ENCODE measurements at places on chromosomes 5 and 9.

- DNase-seq, result peak; percentile 95
Measured at GRCh38 chr5:38607930-38608564, 51.6 kb upstream of the LIFR start.

DNA sequence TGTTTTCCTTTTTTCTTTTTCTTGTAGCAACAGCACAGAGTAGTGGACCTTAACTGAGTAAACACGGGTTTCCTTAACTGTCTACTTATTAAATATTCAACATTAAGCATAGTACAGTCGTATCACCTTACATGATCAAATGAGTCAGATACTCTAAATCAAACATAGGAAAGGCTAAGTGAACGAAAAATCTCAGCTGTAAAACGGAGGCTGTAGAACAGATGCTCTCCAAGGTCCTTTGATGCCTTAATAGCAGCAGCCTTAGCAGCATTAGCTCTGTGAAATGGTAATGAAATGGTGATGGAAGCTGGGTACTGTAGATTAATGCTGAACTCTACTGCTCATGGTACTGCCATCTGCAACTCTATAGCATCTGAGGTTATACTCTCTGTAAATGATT, 1433.3 kb upstream of the C9orf72 start:
- no peak for DNase-seq

DNA sequence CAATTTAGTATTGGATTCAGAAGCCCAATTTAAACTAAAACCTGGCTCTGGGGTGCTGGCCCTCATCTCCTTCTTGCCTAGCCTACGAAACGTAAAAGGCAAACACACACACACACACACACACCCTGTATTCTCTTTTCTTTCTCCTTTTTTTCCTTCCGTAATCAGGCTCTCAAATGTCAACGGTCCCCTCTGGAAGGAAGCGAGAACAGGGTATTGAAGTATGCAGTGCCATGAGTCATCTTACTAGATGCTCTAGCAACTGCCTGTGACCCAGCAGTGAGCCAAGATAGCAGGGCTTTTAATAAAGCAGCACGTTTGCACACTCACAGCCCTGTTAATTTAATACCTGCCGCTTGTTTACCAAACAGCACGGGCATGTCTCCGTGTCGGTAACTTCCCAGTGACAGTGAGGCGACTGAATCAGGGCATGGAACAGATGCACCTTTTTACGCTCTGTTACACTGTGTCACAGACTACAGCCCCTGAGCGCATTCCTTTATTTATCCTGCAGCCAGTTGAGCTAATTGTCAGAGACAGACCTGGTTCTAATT, 243.8 kb downstream of the BNC2 start:
- peak; percentile 90 for DNase-seq

DNA sequence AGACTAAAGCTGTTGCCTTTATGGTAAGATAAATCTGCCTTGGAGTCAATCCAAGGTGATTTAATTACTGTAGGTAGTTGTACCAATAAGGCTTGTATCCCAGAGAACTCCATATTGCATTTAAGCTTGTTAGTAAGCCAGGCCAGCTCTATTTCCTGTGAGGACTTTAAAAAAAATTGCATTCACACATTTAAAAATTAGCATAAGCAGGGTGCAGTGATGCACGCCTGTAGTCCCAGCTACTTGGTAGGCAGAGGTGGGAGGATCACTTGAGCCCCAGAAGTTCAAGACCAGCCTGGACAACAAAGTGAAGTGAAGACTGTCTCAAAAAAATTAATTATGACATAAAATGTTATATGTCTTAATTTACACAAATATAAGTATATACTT, 28.7 kb upstream of the ABL1 start:
- no peak for DNase-seq

DNA sequence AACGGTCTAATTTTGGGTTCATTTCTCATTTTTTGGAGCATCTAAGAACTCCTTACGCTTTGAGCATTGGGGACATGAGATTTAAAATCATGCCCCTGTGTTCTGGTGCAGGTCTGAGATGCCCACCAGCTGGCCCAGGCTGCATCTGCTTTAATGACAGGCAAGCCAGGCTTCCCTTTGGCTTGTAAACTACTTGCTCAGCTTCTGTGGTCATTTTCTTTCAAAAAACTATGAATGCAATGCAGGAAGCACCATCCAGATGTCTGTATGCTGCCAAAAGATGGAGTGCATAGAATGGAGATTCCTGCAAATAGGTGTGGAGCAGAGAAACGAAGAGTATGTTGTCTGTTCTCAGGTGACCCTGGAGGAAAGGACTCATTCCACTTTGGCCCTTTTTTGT, 399.9 kb upstream of the ADAMTSL1 start:
- DNase-seq, result no peak

- peak; percentile 71 for DNase-seq
Measured at GRCh38 chr5:121189342-121190305, 662.1 kb upstream of the FTMT start.

DNA sequence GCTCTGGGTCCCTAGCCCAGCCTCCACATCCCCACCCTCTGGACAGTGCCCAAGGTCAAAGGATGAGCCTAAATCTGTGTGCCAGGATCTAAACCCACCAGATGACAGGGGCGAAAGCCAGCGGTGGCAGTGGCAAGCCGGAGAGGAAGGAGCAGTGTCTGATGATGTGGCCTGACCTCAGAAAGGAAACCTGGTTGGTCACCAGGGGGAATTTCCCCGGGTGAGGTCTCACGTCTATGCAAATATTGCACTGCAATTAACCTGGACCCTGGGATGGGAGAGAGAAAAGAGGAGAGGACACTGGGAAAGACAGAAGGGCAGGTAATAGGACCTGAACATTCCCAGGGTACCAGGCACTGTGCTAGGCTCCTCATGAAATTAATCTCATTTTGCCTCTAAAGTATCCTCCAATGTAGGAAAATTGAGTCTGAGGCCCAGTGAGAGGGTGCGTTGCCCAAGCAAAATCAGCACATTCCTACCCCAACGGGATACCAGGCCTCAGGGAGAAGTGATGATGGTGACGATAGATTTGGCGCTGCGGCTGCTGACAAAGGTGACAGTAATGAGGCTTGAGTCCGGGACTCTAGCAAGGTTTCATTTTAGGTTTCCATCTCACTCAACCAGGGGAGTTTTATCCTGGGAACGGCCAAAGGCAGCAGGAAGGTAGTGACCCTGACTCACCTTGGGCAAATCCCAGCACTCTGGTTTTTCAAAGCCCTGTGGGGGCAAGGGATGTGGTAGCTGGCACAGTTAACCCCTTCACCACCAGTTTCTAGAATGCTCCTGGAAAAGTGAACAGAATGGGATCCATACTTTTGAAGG, 13.4 kb upstream of the TNIP1 start:
- peak; percentile 49 for DNase-seq

GRCh38 chr9:123322273-123323195, 33.5 kb upstream of the CRB2 start:
- no peak for DNase-seq

GRCh38 chr5:68292316-68292715, 76.8 kb downstream of the PIK3R1 start:
- peak; percentile 15 for DNase-seq

Data from iris pigment epithelial cell (primary cell).